ENCODE measurements at places on chromosomes 5 and 9.

- DNase-seq = no peak
Measured at GRCh38 chr5:175897285-175897684, 25.9 kb downstream of the CPLX2 start.

- DNase-seq = no peak
Measured at GRCh38 chr5:35820735-35821134, 36.0 kb upstream of the IL7R start.

GRCh38 chr5:165127941-165128340, 1622.5 kb downstream of the MAT2B start:
- no peak for DNase-seq

DNA sequence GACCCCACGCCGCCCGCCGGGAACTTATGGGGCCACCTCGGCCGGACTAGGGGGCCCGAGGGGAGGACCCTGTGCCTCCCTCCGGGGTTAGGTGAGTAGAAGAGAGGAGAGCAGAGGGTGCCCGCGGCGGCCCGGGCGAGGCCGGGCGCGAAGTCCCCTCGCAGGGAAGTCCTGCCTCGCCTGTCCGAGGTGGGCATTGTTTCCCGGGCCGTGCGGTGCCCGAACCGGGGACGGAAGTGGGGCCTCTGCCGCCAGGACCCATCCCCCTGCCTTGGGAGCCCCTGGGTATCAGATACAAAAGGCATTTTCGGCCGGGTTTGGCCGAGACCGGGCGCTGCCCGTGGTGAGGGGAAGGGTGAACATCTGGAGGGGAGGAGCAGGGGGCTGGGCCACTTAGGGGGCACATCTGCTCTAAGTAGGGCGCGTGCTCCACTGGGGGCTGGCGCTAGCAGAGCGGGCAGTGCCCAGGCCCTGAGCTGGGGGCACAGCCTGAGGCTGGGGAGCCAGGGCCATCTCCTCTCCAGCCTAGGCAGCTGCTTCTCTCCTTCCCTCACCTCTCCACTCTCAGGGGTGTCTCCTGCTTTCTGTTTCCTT, 48.2 kb downstream of the DAB2IP start:
- no peak for DNase-seq

DNA sequence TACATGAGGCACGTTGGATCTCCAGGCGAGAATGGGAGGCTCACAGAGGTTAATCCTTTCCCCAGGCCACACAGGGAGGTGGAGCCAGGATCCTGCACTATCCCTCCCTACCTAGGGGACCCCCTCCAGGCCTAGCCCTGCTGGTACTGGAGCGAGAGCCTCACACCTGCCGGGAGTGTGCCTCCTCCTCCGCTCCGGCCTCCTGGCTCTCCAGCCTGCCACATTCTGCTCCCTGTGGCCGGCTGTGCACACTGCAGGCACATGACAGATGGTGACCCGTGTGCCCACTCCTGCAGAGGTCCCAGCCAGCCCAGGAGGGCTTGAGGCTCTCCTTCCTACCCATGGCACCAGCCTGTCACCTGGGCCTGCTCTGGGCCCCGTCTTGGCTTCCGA, 93.4 kb downstream of the RXRA start:
- DNase-seq = peak; percentile 44

GRCh38 chr9:107394264-107394663, 95.3 kb downstream of the KLF4 start:
- no peak for DNase-seq

DNA sequence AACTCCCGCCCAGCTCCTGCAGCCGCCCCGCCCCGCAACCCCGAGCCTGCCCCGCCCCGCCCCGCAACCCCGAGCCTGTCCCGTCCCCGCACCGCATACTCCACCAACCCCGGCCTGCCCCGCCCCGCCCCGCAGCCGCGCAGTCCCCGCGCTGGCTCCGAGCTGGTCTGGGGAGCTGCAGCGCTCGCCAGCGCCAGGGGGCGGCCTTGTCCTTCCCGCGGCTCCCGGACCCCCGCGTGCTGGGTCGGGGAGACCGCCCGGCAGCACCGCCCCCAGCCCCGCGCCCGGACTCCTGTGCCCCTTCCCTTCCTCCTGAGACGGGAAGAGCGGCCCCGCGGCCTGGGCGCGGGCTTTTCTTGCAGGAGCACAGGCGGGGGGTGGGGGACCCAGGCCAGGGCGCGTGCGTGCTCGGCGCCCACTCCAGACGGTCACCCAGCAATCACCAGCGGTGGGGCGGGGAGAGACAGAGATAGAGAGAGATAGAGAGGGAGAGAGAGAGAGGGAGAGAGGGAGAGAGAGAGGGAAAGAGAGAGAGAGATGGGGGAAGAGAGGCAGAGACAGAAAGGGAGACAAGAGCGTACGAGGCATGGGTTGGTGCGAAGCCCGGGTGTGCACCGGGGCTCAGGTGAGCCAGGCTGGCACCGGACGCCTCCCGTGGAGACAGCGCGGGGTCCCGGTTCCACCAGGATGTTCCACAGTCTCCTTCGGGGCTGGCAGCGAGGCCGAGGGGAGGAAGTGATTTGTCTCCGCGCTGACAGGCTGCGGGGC, 14.7 kb upstream of the TMEM250 start:
- no peak for DNase-seq

- DNase-seq = no peak
Measured at GRCh38 chr9:121323449-121324151, 46.5 kb downstream of the STOM start.

DNA sequence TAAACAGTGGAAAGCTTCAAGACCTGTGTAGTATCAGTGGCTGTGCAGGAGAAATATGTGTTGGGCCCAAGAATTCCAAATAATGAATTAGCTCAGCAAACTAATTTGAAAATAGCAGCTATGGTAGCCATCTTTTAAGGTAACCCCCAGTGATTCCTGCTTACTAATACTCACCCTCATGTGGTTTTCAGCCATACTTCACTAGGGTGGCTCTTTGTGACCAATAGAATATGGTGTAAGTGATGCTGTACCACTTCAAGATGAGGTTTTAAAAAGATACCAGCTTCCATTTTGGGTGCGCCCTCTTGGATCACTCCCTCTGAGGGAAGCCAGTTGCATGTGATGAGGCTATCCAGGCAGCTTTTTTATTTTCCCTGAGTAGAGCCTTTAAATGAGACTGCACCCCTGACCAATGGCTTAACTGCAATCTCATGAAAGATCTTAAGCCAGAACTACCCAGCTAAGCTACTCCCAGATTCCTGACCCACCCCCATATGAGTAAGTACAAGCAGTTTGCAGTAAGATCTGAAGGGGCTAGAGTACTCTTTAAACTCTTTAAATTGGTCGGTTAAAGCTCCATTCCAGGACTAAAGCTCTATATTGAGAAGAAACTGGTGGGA, 58.3 kb downstream of the UHRF2 start:
- DNase-seq = no peak
